AML-193 (cell line): ENCODE measurements at places on chromosomes 12 and 14.

- DNase-seq: peak; percentile 68
These were observed 12.3 kb downstream of the NINJ2 start for GRCh38 chr12:650983-651382.

DNA sequence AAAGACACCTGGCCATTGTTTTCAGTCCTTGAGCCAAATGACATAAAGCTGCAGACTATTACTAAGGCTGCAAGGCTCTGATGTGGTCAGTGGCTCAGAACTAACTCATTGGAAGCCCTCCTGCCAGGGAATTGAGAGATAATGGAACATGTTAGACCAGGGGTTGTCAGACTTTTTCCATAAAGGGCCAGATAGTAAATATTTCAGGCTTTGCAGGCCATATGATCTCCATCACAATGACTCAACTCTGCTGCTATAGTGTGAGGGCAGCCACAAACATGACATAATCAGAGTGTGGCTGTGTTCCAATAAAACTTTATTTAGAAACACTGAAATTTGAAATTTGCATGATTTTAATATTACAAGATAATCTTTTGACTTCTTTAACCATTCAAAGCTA, 140.3 kb downstream of the TMEM30B start:
- no peak for DNase-seq

DNA sequence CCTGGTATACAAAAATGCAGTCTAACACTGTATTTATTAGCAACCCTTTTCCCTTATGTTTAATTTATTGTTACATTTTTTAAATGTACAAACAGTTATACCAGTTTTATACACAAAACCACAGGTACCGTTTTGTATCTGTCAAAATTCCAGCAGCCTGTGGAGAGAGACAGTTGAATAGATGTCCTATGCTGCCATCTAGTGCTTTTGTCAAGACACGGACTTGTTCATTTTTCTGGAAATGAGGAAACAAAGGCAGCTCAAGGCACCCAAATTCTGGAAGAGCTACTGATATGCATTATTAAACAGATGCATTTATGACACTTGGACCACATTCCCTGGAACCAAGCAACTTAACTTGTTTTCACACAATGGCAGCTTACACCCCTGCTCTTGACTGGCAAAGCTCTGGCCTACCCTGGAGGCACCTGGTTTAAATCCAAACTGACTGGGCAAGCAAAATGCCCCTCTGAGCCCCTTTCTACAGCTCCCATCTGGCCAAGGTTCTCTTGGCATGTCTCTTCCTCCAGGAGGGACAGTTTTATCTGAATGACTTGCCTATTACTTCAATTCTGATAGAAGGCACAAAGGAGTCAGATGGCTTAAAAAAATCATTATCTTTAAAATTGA, 286.9 kb upstream of the PRKD1 start:
- DNase-seq: peak; percentile 16

GRCh38 chr12:105765053-105766014, 373.4 kb downstream of the NUAK1 start:
- no peak for DNase-seq

GRCh38 chr14:75896341-75896740, 85.5 kb downstream of the TGFB3 start:
- no peak for DNase-seq

DNA sequence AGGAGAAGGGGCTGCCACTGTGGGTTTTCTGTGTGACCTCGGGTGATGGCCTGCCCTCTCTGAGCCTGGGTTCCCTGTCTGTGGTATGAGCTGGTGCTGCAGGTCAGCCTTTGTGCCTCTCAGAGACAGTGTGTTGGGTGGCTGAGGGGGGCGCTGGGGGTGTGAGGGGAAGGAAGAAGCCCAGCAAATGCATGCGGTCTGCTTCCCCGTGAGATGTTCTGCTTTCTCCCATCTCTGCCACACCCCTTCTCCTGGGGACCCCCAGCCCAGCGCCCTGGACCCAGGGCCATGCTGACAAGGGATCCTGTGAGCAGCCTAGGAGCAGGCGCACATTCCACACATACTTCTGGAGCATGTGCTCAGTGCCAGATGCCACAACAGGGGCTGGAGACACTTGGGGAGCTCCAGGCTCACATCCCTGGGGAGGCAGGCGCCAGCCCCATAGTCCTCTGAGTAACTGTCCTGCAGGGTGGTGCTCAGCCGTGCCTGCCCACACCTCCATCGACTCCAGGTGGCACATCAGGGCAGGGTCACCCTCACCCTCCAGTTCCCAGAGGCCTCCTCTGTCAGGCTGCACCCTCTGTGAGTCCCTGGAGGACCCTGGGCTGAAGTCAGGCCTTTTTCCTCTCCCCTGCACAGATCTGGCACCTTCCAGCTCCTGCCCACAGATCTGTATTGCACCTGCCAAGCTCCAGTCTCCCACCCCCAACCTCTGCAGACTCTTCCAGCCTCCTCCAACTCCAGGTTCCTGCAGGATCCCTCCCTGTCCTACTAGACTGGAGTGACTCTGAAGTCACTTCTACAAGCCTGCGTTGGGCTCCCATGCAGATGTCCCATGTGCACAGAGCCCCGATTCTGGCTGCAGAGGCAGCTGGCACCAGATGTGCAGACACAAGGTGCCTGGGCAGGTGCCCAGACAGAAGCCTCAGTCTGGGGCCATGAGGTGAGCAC, 205.6 kb downstream of the KIF26A start:
- DNase-seq: no peak

GRCh38 chr14:23707415-23707814, 71.3 kb downstream of the DHRS2 start:
- no peak for DNase-seq

GRCh38 chr12:39459027-39459434, 16.1 kb upstream of the KIF21A start:
- no peak for DNase-seq

DNA sequence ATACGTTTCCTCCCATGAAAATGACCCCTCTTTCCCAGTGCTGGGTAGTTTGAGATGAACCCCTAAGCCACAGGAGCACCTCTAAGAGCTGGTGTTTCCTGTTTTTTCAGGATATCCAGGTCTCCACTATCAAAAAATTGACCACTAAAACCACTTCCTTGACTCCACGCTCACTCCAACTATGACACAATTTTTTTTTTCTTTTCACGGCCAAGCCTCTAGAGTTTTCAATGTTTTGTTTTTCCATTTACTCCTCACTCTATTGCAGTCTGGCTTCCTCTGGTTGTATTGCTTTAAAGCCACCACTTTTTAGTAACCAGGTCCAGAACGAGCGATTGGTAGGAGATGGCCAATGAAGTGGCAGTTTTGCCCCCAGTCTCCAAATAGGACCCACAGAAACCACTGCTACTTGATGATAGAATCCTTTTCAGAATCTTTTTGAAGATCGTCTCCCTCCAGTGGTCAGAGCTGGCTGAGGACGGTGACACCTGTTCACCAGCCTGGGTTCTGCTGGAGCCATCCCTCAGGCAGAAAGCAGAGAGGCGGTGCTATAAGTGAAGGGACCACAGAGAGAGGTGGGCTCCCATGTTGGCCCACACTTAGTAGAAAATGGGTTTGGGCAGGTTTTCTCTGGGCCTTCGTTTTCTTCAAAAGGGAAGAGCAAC, 454.4 kb downstream of the VRK1 start:
- DNase-seq: peak; percentile 21

DNA sequence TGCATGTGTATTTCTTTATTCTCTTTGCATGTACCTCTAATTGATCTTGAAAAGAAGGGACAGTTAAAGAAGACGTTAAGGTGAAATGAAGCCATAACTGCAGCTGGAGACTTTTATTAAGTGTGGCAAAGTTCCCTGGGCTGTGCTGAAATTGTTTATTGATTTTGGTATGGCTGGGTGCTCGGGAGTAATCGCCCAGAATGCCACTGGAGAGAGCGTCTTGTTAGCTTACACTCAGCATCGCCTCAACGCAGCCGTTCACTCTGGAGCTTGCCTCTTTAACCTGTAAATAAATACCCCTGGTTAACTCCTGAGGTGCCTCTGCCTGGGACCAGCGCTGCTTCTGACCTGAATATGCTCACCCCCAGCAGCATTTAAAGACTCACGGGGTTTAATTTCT, 98.6 kb downstream of the GPATCH2L start:
- DNase-seq: no peak

DNA sequence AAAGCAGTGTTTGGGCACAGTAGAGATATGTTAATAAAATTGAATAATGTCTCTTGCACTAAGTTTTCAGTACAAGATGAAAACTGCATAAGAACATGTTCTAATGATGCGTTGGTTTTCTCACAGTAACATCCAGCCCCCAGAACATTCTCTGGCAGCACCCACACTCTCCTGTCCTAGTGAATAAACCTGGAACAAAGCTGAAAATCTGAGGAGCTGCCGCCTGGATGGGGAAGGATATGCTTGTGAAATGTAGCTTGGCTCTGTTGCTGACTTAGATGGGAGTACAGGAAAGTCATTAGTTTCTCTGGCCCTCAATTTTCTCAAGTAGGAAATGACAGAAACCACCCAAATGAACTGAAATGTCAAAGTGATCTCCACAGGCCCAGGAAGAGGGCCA, 323.8 kb downstream of the APAF1 start:
- DNase-seq: no peak

- no peak for DNase-seq
These were observed 83.2 kb upstream of the HMGA2 start for GRCh38 chr12:65740873-65741600.

GRCh38 chr14:94458558-94459205, 6.1 kb upstream of the SERPINA11 start:
- no peak for DNase-seq

DNA sequence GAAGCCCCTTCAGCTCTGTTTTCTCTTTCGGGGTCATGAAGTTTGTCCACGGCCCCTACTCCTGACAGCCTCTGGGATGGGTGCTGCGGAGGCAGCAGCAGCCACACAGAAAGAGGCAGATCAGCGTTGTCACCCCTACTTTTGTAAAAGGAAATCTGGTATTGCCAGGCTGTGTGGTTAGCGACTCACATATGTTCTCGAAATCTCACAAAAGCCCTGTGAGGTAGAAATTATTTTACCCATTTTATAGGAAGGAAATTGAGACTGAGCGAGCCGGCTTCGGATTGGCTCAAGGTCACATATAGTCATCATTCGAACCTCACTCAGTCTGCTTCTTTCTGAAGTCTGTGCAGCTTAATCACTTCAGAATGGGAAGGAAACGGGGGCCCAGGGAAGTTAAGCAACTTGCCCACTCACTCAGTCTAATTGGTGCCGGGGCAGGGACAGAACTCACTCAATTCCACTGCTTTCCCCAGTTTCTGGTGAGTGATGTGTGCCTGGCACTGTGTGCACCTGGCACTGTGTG, 1.1 kb upstream of the CKAP4 start:
- peak; percentile 24 for DNase-seq

DNA sequence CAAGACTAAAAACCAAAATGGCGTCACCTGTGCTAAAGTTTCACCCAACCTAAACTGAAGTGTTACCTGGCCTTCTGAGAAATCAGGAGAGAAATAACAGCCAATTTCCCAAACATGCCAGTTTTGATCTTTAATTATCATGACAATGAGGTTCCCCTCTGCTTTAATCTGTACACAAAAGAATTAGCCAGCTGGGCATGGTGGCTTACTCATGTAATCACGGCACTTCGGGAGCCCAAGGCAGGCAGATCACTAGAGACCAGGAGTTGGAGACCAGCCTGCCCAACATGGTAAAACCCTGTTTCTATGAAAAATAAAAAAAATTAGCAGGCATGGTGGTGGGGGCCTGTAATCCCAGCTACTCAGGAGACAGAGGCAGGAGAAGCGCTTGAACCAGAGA, 4.9 kb downstream of the HEATR4 start:
- no peak for DNase-seq

GRCh38 chr14:94464290-94464689, 11.7 kb upstream of the SERPINA11 start:
- no peak for DNase-seq

- DNase-seq: no peak
These were observed 17.0 kb downstream of the ACIN1 start for GRCh38 chr14:23077962-23078361.

DNA sequence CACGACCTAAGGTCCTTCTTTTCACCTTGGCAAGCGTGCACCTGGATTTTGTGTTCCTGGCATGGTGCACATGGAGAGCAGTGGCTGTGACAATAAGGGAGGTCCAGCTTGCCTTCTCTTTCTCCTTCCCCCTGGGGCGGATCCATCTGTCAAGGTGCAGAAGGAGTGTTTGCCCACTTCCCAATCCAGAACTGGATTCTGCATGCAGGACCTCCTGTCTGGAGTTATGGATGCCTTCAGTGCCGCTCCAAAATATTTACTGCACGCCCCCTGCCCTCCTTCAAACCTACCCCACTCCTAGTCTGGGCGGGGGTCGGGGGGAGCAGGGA, 192.7 kb downstream of the DPF3 start:
- DNase-seq: no peak

DNA sequence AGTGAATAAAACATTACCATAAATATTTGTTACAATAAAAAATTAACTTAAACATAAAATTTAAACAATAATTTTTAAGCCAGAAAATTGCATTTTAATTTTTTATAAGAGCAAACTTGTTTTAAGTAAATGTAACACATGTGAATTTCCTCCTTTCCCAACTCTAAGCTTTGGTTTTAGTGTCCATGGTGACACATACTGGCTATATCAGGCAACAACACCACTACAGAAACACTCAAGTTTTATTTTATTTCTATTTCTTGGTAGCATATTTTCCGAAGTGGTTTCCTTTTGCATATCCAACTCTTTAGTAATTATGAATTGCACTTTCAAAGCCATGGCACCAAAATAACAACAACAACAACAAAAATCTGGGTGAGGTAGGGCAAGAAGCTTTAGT, 2.2 kb downstream of the NELL2 start:
- no peak for DNase-seq

GRCh38 chr14:53399057-53399456, 245.9 kb upstream of the DDHD1 start:
- no peak for DNase-seq

DNA sequence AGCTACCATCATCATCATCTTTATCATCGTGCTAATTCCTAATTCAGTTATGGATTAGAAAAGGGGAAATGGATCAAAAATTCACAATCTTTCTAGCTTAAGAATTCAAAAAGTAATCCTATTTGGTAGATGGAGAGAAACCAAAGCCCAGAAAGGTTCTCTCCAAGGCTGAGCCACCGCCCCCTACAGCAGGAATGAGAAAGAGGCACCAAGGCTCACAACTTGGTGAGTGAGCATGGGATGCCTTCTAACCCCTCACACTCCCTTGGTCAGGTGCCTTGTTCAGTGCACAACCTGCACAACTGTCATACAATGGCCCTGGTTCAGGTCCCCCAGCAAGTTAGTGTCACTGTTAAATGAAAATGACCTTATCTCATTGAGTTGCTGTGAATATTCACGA, 171.5 kb downstream of the ANO2 start:
- DNase-seq: no peak

DNA sequence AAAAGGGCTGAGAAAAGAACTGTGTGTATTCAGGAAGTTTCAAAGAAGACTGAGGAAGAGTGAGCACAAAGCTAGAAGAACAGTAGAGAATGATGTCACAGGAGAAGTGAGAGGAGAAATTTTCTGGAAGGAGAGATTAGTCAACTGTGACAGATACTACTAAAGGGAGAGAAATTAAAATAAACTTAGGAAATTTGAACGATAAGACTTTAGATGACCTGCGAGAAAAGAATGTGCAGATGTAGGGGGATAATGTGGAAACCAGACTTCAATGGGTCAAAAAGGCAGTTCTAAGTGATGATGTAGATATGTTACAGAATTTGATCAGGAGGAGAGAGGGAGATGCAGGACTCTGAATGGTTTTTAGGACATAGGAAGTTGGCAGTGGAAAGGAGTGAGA, 287.4 kb downstream of the SYT1 start:
- DNase-seq: no peak
